8988T (cell line): ENCODE measurements at places on chromosomes 2 and 18.

GRCh38 chr2:17171446-17172049, 346.7 kb downstream of the RAD51AP2 start:
- no peak for DNase-seq

GRCh38 chr2:19611491-19612332, 253.3 kb upstream of the OSR1 start:
- no peak for DNase-seq

DNA sequence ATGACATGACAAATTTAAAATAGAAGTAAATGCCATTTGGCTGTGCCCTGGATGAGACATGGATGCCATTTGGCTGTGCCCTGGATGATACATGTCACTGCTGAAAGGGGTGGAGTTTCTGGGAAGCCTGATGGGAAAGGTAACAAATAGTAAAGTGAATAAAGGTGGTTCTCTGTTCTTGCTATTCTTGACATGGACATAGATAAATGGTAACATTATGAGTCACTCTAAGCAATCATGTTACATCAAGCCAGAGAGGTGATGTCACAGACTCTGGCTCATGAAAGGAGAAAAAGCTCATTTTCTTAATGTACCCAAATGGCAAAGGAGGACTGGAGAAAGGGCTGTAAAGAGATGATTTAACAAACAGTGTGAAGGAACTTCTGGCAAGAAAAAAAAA, 86.4 kb downstream of the EML6 start:
- DNase-seq: no peak

DNA sequence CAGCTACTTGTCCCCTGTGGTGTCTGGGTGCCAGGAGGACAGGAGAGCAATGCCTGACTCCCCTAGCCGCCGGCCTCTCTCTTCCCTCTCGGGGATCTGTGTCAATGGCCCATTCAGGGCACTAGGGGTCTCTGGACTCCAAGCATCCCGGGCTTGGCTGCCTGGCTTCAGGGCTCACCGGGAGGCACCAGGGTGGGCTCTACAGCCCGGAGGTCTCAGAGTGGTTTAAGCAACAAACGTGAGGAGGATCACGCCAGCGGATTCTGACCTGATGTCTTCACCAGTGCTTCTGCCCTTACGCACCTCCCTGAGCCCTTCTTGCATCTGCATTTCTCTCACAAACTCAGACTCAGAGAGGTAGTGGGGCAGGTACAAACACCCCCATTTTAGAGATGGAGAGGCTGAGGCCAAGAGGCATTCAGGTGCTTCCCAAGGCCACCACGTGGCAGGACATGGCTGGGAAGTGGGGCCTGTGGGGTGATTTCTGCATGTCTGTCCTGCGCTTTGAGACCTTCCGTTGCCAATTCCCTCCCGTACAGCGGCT, 243.0 kb downstream of the CELF4 start:
- no peak for DNase-seq

GRCh38 chr18:49014605-49015267, 64.0 kb upstream of the SMAD7 start:
- no peak for DNase-seq

GRCh38 chr2:219707496-219708285, 80.3 kb downstream of the SLC4A3 start:
- DNase-seq: no peak

GRCh38 chr2:209570194-209570593, 146.3 kb downstream of the MAP2 start:
- no peak for DNase-seq

DNA sequence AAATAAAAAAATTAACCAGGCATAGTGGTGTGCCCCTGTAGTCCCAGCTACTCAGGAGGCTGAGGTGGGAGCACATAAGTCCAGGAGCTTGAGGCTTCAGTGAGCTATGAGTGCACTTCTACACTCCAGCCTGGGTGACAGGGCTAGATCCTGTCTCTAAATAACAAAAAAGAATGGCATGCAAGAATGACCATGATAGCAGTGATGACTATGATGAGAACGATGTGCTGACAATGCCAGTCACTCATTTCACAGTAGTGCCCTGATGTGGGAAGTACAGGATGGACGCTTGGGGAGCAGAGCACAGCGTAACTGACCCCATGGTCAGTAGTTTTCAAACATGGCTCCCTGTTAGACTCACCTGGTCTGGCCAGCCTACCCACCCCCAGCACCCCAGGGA, 139.1 kb downstream of the VAPA start:
- no peak for DNase-seq

- no peak for DNase-seq
Measured at GRCh38 chr2:223580951-223581350, 21.2 kb downstream of the SCG2 start.

- DNase-seq: no peak
Measured at GRCh38 chr2:98164256-98164655, 77.3 kb downstream of the VWA3B start.

DNA sequence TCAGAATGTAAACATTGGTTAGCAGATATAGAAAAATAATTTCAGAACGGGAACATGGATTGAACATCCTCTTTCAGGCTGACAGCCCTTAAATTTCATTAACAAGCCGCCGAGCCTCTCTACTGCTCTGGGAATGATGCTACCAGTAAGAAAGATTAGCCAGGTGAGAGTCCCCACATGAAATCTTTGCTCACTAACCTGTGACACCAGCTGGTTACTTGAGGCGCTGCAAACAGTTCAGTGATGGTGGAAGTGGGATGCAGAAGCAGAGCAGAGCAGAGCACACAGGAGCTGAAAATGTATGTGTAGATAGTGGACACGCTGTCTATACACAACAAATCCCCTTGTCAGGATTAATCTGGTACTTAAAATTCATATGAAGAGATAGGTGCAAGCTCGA, 721.1 kb downstream of the DPP10 start:
- no peak for DNase-seq
